Lower lobe of right lung (tissue), 2 donors: ENCODE measurements at places on chromosomes 4 and X. TPM values are rescaled to one million over a fixed set of nuclear protein-coding genes. Genes with fewer than 3 reads are reported as not detected.

DNA sequence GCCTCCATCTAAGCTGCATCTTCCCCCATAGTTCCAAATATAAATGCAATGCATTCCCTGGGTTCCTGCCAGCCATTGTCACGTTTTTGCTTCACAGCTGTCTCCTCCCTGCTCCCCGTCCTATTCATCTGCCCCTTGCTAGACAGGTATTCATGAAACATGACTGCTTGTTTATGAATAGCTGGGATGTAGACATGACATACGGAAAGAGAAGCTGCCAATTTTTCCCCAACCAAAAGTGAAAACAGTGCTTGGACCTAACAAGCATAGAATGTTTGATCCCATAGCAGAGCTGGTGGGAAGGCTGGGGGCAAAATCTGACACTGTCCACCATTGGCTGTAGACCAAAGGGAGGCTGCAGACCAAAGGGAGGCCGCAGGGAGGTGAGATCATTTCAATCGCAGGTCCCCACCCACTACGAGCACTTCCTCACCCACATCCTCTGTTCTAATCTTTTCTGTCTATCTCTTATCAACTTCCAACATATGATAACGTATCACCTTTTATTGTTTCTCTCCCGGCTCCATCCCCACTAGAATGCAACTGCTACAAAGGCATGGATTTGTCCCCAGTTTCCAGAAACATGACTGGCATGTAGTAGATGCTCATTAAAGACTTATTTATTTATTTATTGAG lies 8.5 kb upstream of the GYG2 start:
- no peaks in the 10 kb centered on the region for H3K27me3 ChIP-seq
- no peaks in the 10 kb centered on the region for H3K4me1 ChIP-seq
- no peaks in the 10 kb centered on the region for H3K36me3 ChIP-seq
- H3K27ac ChIP-seq, result no peak overlapping the region

DNA sequence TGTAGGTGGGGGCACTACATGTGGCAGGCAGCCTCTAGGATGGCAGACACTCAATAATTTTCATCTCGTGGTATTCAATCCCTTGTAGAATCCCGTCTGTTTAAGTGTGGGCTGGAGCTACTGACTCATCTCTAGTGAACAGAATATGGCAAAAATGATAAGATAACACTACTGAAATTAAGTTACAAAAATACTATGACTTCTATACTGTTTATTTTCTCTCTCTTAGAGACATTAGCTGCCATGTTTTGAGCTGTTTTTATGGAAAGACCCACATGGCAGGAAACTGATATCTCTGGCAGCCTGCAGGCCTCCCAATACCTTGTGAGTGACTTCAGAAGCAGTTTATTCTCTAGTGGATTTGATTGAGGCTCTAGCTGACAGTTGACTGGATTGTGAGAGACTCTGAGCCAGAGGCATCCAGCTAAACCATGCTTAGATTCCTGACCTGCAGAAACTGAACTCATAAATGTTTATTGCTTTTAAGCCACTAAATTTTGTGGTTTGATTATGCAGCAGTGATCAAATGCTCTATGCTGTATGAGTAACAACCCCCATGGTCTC lies 298.8 kb upstream of the CTSO start:
- H3K27ac ChIP-seq, result no peak overlapping the region
- DNase-seq, result no peak
- H3K36me3 ChIP-seq, result no peaks in the 10 kb centered on the region
- H3K27me3 ChIP-seq, result no peaks in the 10 kb centered on the region
- H3K4me1 ChIP-seq, result no peaks in the 10 kb centered on the region
- H3K4me3 ChIP-seq, result no peak overlapping the region

GRCh38 chrX:124217304-124218251 lies 114.9 kb upstream of the TEX13D start:
- peak overlapping the region; percentile 67 for H3K27ac ChIP-seq
- H3K27me3 ChIP-seq, result no peaks in the 10 kb centered on the region
- no peak for DNase-seq
- peaks cover 7% of the 10 kb centered on the region for H3K4me1 ChIP-seq
- no peaks in the 10 kb centered on the region for H3K36me3 ChIP-seq
- no peak overlapping the region for H3K4me3 ChIP-seq

DNA sequence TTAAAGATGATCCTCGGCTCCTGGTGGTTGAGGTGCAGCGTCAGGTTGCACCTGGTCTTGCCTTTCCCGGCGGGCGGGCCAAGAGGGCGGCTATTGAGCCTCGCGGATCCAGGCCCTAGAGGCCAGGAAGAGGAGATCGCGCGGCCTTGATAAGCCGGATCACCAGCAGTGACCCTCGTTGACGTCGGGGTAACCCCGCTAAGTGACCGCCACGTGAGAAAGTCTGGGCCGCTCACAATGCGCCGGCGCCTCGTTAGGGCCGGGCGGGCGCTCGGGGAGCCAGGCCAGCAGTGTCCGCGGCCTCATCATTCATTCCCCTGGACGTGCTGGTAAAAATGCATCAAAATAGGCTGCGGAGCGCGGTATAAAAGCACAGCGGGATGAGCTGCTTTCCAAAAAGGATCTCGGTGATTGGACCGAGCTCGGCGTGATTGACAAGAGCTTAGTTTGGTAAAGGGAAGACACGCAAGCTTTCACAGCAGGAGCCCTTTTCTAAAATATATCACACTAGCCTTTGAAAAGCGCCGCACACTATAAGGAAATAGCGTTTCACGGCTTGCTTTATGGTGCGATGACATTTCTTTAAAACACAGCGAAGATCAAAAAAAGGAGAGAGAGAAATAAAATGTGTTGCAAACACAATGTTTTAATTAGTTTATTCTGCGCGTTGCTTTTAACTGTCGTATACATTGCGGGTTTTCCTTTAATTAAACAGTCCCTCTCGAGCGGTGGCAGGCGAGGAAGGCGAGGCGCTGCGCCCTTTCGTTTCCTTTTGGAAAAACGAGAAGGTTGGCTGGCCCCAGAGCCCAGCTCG lies 15.9 kb upstream of the ZIC3 start:
- H3K36me3 ChIP-seq, result no peaks in the 10 kb centered on the region
- no peak overlapping the region for H3K27ac ChIP-seq
- H3K27me3 ChIP-seq, result peaks cover 60% of the 10 kb centered on the region

DNA sequence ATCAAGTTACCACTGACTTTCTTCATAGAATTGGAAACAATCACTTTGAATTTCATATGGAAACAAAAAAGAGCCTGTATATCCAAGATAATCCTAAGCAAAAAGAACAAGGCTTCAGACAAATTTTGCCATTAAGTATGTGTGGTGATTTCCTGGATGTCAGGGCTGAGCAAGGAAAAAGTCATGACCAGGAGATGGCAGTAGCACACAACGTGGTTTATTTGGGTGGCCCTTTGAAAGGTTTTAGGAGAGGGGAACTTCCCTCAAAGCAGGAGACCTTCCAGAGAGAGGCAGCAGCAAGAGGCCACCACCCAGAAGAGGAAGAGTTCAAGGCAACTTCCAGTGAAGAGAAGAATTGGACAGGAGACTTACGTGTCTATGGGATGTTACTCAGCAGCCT lies 18.1 kb upstream of the ZXDB start:
- no peak for DNase-seq
- no peaks in the 10 kb centered on the region for H3K36me3 ChIP-seq
- no peak overlapping the region for H3K27ac ChIP-seq
- H3K27me3 ChIP-seq, result no peaks in the 10 kb centered on the region
- H3K4me1 ChIP-seq, result no peaks in the 10 kb centered on the region
- H3K4me3 ChIP-seq, result no peak overlapping the region

DNA sequence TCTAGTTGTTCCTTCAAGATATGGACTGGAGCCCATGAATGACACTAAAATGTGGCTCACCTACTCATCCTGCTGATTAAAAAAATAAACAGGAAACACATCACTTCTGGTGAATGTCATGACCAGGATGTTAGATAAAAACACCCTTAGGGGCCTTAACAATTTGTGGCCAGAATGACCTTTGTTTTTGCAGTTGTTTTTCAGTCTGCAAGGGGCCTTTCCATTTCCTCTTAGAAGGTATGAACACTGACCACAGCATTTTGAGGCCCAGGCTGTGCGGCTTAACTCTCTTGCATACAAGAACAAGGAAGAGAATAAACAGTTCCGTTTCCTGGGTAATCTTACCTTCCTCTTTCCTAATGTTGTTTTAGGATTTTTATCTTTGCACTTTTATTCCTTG lies 113.2 kb downstream of the IL1RAPL2 start:
- H3K27me3 ChIP-seq, result no peaks in the 10 kb centered on the region
- no peak overlapping the region for H3K4me3 ChIP-seq
- H3K36me3 ChIP-seq, result no peaks in the 10 kb centered on the region
- no peak for DNase-seq
- H3K4me1 ChIP-seq, result no peaks in the 10 kb centered on the region

- no peak for DNase-seq
- H3K27me3 ChIP-seq, result no peaks in the 10 kb centered on the region
- no peaks in the 10 kb centered on the region for H3K4me1 ChIP-seq
- no peak overlapping the region for H3K4me3 ChIP-seq
- H3K27ac ChIP-seq, result no peak overlapping the region
- no peaks in the 10 kb centered on the region for H3K36me3 ChIP-seq
These were observed 152.2 kb upstream of the PPARGC1A start for GRCh38 chr4:24042094-24042493.

GRCh38 chr4:10587697-10588096 lies 96.9 kb downstream of the CLNK start:
- no peaks in the 10 kb centered on the region for H3K4me1 ChIP-seq
- H3K4me3 ChIP-seq, result no peak overlapping the region
- no peaks in the 10 kb centered on the region for H3K36me3 ChIP-seq
- peaks cover 2% of the 10 kb centered on the region for H3K27me3 ChIP-seq
- H3K27ac ChIP-seq, result no peak overlapping the region

DNA sequence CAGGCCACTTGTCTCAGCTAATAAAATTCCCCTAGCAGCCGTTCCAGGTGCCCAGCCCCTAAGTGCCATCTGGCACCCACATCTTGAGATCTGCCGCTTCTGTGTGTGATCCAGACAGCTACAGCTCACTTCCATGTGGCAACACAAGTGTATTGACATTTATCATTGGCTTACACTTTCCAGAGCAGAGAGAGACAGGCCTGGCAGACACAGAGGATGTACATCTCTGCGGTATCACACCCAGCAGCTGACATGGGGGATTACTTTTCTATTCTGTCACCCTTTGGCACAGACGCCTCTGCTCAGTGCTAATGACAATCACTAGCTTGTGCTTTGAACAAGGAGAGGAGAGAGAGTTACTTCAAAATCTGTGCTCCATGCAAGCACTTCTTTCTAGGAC lies 195.9 kb downstream of the KDR start:
- H3K36me3 ChIP-seq, result no peaks in the 10 kb centered on the region
- no peak overlapping the region for H3K27ac ChIP-seq
- no peaks in the 10 kb centered on the region for H3K27me3 ChIP-seq
- DNase-seq, result no peak
- H3K4me3 ChIP-seq, result no peak overlapping the region

- H3K27me3 ChIP-seq, result no peaks in the 10 kb centered on the region
- DNase-seq, result no peak
- no peak overlapping the region for H3K4me3 ChIP-seq
- no peak overlapping the region for H3K27ac ChIP-seq
These were observed 146.5 kb upstream of the PCDH18 start for GRCh38 chr4:137678796-137679195.

DNA sequence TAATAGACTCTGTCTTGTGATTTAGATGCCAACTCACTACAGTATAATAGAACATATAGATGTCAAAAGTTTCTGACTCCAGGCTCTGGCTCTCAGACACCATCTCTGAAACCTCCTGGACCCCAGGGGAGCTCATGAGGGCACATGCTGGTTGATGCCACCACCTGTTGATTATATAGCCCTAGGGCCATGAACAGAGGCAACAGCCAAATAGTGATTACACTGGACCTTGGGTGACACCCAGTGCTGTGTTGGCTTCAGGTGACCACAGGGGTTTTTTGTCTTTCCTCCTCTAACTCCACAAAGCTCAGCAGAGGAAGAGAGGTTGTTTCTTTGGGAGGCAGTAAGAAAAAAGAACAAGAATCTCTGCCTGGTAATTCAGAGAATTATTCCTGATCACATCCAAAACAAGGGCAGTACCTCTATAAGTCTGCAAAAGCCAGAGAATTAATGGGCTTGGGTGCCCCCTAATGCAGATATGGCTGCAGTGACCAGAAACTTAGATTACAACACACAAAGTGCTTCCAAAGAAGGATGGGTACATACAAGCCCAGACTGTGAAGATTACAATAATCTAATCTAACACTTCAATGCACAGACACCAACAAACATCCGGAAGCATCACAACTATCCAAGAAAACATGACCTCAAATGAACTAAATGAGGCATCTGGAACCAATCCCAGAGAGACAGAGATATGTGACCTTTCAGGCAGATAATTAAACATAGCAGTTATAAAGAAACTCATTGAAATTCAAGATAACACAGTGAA lies 1920.6 kb downstream of the ARAP2 start:
- no peak for DNase-seq
- no peaks in the 10 kb centered on the region for H3K36me3 ChIP-seq
- H3K4me1 ChIP-seq, result no peaks in the 10 kb centered on the region
- H3K27me3 ChIP-seq, result no peaks in the 10 kb centered on the region
- no peak overlapping the region for H3K27ac ChIP-seq

DNA sequence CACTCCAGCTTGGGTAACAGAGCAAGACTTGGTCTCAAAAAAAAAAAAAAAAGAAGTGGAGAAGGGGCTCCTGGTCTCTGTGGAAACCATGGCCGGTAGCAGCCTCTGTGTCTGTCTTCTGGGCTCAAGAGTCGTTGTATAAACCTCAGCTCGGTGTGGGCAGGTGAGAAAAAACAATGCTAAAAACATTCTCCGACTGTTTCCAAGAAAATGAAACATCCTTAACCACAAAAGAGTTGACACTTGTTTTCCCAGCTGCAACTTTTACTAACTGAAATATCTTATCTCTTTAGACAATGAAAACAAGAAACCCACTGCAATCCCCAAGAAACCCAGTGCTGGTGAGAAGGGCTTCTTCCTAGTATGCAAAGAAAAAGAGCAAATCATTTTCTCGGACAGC lies 26.2 kb downstream of the CD99 start:
- no peak overlapping the region for H3K4me3 ChIP-seq
- H3K36me3 ChIP-seq, result peaks cover 97% of the 10 kb centered on the region
- H3K27me3 ChIP-seq, result no peaks in the 10 kb centered on the region
- no peaks in the 10 kb centered on the region for H3K4me1 ChIP-seq
- H3K27ac ChIP-seq, result no peak overlapping the region
- no peak for DNase-seq

GRCh38 chr4:55132775-55133174 lies 7.4 kb upstream of the KDR start:
- H3K27ac ChIP-seq, result no peak overlapping the region
- H3K4me1 ChIP-seq, result no peaks in the 10 kb centered on the region
- no peaks in the 10 kb centered on the region for H3K27me3 ChIP-seq
- no peaks in the 10 kb centered on the region for H3K36me3 ChIP-seq
- no peak for DNase-seq

Gene GAGE12H
- not detected for total RNA-seq

Gene TLL1
- total RNA-seq, result 4.7 TPM

Gene PPP1R2C
- not detected for total RNA-seq

Gene MAGED1
- total RNA-seq, result 53.0 TPM

Gene PLP1
- total RNA-seq, result 0.59 TPM

Gene CLRN2
- not detected for total RNA-seq

Gene TXK
- 7.5 TPM for total RNA-seq

Gene PRDM5
- total RNA-seq, result 14.8 TPM

Gene HGFAC
- 1.0 TPM for total RNA-seq

Gene BMX
- 3.0 TPM for total RNA-seq

Gene FGF2
- total RNA-seq, result 8.1 TPM

Gene PAGE1
- total RNA-seq, result not detected

Gene NHS
- 2.7 TPM for total RNA-seq

Gene MAGEB10
- not detected for total RNA-seq
